ENCODE measurements at places on chromosomes 12 and 14.

GRCh38 chr12:76563061-76563460 is 3.5 kb upstream of the OSBPL8 start:
- DNase-seq, result no peak

DNA sequence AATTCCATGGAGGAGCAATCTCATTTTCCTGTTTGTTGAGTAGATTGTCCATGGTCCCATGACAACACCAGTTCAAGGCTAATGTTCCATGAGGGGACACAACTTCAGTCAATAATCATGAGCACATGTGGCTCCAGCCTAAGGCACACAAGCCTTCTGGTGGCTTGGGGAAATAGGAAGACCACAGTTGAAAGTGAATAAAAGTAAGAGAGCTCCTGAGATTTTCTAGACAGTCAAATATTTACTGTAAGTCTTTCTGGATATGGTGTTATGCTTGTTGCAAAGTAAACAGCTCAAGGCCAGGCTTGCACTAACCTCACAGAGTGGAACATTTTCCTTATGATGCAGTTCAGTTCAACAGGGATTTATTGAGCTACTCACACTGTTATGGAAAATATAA is 206.9 kb upstream of the SLC38A2 start:
- no peak for DNase-seq

GRCh38 chr14:51260225-51260624 is 20.2 kb downstream of the TMX1 start:
- DNase-seq, result no peak

GRCh38 chr12:65414526-65414925 is 136.0 kb downstream of the MSRB3 start:
- DNase-seq, result no peak

DNA sequence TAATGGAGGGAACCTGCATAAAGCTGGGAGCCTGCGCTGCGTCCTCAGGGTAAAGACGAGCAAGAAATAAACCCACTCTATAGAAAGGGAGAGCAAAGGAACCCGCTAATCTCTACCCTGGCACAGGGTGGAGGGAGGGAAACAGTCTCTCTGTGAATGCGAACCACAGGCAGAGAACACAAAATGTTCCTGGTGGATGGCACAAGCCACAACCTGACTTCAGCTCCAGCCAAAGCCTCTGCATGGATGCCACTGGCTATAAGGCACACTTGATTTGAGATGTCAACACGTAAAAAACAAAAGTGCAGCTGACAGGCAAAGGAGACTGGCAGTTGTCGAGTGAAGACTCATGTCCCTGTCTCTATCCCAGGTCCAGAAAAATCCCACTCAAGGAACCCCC is 32.4 kb downstream of the CHGA start:
- DNase-seq, result no peak

DNA sequence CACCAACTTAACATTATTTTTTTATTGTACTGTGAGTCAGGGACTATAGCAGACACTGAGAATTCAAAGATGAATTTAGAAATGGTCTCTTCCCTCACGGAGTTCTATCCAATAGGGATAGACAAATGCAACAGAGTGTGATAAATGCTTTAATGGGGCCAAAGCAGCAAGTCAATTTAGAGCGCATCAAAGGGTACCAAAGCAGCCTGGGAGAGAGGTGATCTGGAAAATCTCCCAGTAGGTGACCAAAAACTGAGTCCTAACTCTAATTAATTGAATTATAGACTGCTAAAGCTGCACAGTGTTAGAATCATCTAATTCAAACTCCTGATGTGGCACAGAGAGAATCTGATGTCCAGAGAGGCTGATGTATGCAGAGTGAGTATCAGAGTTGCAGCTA is 2.6 kb downstream of the LIN7A start:
- no peak for DNase-seq

- DNase-seq, result no peak
These were observed 67.2 kb downstream of the SLC8A3 start for GRCh38 chr14:70121521-70121920.

DNA sequence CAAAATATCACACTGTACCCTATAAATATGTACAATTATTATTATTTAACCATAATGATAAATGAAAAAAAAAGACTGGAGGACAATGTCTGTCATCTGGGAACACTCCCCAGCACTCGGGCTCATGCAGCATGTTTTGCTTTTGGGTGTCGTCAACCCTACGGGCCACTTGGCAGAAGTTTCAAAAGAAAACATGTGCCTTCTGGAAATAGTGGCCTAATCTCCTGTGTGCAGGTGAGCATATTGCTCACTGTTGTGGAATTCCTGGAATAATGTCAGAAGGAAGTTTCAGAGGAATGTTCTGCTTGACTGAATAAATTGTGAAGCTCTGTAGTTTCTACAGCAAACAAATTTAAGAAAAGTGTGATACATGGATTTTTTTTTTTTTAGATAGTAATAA is 298.3 kb downstream of the SSPN start:
- DNase-seq, result no peak

- DNase-seq, result no peak
These were observed 4.5 kb downstream of the E2F7 start for GRCh38 chr12:77060883-77061240.

DNA sequence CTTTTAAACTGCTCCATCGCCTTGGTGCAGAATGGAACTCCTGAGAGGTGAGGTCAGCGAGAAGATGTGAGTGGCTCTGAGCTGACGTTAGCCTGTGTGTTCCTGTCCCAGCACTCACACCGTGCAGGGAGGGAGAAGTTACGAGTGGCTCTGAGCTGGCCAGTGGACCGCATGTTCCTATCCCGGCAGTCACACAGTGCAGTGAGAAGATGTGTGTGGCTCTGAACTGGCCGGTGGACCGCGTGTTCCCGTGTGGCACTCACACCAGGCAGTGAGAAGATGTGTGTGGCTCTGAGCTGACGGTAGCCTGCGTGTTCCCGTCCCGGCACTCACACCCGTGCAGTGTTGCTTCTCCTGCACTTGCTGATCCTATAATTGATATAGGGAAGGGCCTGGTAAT is 59.9 kb downstream of the VCPKMT start:
- DNase-seq, result no peak

GRCh38 chr14:93375673-93376156 is 28.7 kb downstream of the COX8C start:
- no peak for DNase-seq

GRCh38 chr12:118052324-118053070 is 8.5 kb downstream of the WSB2 start:
- DNase-seq, result no peak
